ENCODE measurements at places on chromosomes 6 and 20.

DNA sequence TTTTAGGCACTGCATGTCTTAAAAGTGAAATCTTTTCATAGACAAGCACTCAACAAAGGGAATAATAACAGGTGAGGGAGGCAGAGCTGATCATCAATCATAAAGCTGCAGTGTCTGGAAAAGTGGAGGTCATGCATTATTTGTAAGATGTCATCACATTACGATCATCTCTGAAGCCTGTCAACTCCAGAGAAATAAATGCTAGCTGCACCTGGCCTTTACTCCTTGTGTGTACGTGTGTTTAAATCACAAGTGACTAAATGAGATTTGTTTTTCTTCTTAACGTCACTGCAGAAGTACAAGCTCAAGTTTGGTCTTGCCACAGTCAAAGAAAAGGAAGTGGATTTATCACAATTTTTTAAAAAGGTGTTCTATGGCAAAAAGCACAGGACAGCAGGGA, 275.5 kb upstream of the SGK1 start:
- DNase-seq, result no peak

GRCh38 chr6:168153553-168153952, 74.5 kb upstream of the FRMD1 start:
- no peak for DNase-seq

DNA sequence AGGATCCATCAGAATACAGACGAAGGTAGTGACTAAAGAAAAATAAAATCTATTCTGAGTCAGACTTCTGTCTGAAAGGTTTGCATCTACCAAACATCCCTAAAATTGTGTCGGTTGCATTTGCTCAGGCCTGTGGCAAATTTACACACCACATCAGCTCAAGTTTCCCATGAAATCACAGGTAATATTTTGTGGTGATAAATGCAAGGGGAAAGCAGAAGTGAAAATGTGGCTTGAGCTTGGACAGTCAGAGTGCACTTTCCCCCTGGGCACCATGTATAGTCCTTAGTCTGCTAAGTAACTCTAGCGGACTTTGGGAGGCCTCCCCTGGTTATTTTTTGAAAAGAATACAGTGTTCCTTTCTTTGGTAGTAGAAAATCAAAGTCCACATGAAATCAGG, 159.1 kb downstream of the PKHD1 start:
- DNase-seq, result no peak

DNA sequence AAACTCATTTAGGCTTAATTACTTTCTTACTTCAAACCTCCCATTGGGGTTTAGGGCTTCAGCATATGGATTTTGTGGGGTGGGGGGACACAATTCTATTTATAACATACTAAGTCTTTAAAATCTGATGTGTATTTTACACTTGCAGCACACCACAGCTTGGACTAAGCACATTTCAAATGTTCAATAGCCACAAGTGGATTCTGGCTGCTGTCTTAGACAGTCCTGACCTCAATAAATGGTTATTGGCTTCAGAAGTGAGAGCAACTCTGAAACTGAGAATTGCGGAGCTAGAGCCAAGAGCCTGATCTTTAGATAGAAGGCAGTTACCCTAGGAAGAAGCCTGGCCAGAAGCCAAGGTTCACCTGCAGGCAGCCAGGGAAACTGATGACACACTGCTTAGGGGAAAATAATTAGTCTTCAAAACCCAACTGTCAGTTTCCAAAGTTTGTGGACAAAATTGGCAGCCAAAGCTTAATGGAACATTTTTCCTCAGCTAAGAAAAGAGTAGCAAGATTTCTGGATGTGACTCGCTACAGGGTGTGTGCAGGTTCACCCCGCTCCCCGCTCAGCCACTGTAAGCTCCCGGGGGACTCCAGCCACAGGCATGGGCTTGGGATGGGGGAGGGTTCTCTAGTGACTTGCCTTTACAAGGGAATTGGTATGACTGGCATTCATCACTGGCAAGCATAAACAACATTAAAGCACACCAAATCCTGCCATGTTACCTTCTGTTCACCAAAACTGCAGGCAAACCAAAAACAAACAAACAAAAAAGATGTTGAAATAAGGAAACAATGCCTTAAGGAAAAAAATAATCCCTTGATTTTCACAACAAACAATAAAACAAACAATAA, 219.8 kb downstream of the TFAP2A start:
- DNase-seq, result no peak

DNA sequence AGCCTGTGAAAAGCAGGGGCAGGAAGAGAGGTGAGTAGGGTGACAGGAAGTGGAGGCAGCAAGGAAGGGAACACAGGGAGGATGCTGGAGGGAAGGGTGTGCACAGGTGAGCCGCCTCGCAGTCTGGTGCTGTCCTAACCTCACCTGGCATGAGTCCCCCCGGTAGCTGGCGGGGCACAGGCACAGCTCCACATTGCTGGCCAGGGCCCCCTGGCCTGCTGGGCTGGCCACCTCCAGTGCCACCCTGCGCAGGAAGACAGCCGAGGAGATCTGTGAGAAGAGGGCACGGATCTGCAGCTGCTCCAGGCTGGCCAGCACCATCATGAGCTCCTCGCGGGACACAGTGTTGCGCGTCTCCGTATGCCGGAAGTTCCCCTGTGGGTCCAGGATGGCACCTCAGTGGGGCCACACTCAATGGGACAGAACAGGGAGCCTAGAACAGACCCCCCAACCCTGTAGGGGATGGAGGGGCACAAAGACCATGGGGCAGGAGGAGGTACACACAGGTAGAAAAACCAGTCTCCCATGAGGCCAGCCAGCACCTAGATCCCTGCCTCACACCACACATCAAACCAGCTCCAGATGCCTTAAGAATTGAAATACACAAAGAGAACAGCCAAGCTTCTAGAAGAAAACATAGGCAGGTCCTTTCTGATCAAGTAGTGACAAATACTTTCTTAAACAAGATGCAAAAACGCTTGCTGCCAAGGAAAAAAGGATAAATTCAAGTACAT, 22.5 kb downstream of the ADRM1 start:
- no peak for DNase-seq

GRCh38 chr6:56752534-56752933, 109.8 kb upstream of the DST start:
- DNase-seq, result no peak

- no peak for DNase-seq
Measured at GRCh38 chr6:53119772-53120409, 28.8 kb downstream of the GCM1 start.

GRCh38 chr20:3930265-3931206, 41.3 kb downstream of the PANK2 start:
- DNase-seq, result no peak

- no peak for DNase-seq
Measured at GRCh38 chr6:91340896-91341395, 754.1 kb upstream of the MAP3K7 start.

GRCh38 chr6:53095270-53095669, 30.1 kb downstream of the FBXO9 start:
- no peak for DNase-seq

DNA sequence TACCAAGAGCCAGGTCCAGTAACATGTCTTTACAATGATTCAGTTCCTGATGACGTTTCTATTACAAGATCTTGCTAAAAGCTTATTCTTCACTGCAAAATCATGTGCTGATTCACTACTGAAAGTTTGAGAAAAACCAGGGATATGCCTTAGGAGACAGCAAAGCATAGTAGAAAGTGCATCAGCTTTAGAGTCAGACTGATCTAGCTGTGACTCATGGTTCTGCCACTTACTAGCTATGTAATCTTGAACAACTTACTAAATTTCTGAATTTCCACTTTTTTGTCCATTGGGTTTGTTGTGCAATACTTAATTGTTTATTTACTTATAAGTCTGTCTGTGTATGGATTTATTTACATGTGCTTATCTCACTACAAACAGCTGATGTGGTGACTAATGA, 198.5 kb upstream of the RSPO3 start:
- no peak for DNase-seq

DNA sequence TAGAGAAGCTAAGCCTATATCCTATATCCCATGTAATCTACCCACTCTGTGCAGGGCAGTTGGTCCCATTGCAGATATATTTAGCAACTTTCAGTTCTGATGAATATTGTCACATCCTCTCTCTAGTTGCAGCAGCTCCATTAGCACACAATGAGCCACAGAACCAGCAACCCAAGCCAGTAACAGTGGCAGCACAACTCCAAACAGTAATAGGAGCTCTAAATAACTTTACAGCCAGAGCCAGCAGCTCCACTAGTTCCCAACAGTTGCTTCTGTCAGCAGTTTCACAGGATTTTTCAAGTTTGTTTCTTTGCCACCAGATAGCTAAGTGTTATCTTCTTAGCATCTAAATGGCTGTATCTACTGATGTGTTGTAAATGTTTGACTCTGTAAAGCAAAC, 490.8 kb downstream of the HTR1B start:
- no peak for DNase-seq

DNA sequence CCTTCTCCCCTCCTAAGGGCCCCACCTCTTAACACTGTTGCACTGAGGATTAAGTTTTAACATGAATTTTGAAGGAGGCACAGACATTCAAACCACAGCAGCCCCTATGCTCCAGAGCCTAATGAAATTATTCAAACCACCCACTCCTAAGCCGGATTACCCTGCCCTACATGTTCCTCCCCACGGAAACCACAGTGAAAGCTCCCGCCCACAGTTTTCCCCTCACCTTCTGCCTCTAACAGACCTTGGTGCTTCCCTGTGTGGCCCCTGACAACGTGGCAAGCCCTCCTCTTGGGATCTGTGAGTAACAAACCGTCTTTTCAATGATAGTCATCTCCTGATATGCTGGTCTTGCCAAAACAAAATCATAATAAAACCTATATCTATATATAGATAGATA, 74.8 kb downstream of the RIN2 start:
- no peak for DNase-seq

- peak; percentile 51 for DNase-seq
Measured at GRCh38 chr6:52020945-52021570, 66.4 kb downstream of the PKHD1 start.

DNA sequence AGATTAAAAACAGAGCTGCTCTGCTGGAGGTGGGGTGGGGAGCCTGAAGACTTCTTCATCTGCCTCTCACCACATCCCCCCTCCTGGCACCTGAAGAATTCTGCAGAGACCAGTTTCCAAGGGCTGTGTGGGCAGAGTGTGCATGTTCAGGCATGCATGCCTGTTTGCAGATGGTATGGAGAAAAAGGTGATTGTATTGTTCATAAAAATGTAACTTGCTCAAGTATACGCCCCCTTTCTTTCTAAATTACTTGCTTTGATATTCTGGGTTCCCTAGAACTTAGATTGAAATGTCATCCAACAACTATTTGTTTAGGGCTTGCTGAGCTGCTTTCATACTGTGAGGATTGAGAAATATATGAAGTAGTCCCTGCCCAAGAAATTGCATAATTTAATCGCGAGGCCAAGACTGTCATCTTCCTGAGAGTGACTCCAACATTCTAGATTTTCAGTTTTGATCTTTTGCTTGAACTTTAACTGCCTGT, 83.6 kb downstream of the LCA5 start:
- DNase-seq, result no peak

Measured in Kasumi-1 (cell line).